ENCODE measurements at places on chromosomes 6 and 20.
A peak's percentile ranks its signal among the peaks of the same experiment; 100 is the strongest.

DNA sequence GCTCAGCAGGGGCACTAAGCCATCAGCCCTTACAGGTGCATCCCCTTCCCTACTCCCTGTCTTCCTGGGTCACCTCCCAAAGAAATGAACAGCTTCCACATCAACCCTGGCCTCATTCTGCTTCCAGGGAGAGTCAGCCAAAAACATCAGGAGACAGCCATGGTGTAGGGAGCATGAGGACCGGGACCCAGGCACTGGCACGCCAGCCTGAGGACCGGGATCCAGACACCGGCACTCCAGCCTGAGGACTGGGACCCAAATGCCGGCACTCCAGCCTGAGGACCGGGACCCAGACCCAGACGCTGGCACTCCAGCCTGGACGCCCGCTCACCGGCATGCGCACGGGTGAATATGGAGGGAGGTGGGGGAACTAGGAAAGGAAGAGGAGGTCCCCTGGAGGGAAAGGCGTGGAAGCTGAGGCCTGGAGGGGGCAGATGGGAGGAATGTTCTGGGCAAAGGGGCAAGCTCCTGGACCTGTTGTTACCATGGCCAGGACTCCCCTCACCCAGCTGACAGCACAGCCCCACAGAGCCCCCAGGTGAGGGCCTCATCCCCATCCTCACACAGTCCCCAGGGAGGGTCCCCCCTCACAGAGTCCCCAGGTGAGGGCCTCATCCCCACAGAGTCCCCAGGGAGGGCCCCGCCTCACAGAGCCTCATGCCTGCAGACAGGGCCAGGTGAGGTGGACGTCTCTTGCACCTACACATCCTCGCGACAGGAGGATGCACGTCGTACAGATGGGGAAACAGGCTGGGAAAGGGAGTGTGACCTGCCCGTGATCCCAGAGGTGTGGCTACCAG is 26.0 kb upstream of the MRGBP start:
- H3K4me3 ChIP-seq = no peak overlapping the region
- no peak overlapping the region for H3K27ac ChIP-seq
- no peaks in the 10 kb centered on the region for H3K36me3 ChIP-seq
- no peak for DNase-seq
- H3K27me3 ChIP-seq = no peaks in the 10 kb centered on the region
- H3K4me1 ChIP-seq = peaks cover 46% of the 10 kb centered on the region

DNA sequence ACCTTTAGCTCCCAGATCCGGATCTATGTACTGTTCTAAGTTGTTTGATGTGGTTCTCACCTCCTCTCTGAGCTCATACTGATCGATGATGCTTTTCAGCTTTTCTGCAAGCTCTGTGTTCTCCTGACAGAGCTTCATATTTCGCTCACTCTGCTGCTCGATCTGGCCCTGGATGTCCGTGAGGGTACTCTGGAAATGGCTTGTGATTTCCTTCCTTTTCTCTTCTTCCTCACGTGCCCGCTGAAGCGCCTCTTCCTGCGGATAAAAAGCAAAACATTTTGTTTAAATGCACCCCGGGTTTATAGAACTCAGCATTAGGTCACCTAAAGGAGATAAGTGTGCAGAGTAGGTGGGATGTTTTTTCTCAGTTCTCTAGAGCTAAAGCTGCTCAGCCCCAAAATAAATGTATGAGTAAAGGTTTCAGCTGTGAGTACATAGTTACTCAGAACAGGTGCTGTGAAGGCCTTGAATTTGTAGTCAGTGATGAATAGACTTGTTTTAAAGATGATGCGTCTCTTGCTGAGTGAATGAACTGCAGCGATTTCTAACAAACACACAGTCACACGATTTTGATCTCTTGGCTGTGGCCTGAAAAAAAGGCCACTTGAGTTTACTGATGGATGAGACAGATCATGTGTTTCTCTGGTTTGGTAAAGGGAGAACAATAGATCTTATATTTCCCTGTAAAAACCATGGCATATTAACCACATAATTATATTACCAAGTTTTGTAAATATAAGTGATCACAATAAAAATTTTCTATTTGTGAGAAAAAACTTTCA is 29.1 kb downstream of the TXLNB start:
- no peaks in the 10 kb centered on the region for H3K36me3 ChIP-seq
- peaks cover 24% of the 10 kb centered on the region for H3K4me1 ChIP-seq
- H3K27me3 ChIP-seq = no peaks in the 10 kb centered on the region
- peak overlapping the region; percentile 25 for H3K27ac ChIP-seq
- peak overlapping the region; percentile 35 for H3K4me3 ChIP-seq
- no peak for DNase-seq

- H3K4me3 ChIP-seq = no peak overlapping the region
- H3K27ac ChIP-seq = no peak overlapping the region
- H3K36me3 ChIP-seq = no peaks in the 10 kb centered on the region
- no peaks in the 10 kb centered on the region for H3K27me3 ChIP-seq
- DNase-seq = no peak
Measured at GRCh38 chr6:139051396-139052060, 23.0 kb downstream of the ABRACL start.

DNA sequence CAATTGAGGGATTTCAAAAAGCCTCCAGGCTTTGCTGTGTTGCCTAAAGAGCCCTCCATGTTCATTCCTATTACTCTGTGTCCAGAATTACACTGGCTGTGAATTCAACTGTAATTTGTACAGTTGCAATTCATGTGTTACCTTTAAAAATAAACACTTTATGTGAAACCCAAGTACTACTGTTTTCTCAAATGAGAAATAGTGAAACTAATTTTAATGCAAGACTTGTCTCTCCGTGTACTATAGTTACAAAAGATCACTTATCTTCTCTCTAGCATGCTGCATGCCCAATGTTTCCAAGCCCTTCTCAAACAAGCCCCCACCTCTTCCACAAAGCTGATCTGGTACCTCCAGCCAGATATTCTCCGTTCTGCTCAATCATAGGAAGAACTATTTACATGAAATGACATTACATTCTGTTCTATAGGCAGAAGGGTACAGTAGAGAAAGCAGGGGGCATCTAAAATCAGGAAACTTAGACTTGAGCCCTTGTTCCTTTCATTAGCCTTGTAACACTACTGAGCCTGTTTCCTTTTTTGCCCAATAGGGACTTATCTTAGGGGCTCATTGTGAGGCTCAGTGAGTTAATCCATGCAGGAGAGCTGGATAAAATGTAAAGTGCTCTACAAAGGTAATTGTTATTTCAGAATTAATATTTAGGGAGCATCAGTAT is 12.3 kb upstream of the COL9A1 start:
- no peak overlapping the region for H3K4me3 ChIP-seq
- peaks cover 4% of the 10 kb centered on the region for H3K27me3 ChIP-seq
- H3K4me1 ChIP-seq = no peaks in the 10 kb centered on the region
- no peak overlapping the region for H3K27ac ChIP-seq
- no peaks in the 10 kb centered on the region for H3K36me3 ChIP-seq
- no peak for DNase-seq

- peaks cover 57% of the 10 kb centered on the region for H3K36me3 ChIP-seq
- no peak for DNase-seq
- H3K4me1 ChIP-seq = no peaks in the 10 kb centered on the region
- no peaks in the 10 kb centered on the region for H3K27me3 ChIP-seq
- no peak overlapping the region for H3K27ac ChIP-seq
Measured at GRCh38 chr6:157906537-157907061, 75.1 kb upstream of the SYNJ2 start.
